ENCODE measurements at places on chromosomes 3 and 15.

DNA sequence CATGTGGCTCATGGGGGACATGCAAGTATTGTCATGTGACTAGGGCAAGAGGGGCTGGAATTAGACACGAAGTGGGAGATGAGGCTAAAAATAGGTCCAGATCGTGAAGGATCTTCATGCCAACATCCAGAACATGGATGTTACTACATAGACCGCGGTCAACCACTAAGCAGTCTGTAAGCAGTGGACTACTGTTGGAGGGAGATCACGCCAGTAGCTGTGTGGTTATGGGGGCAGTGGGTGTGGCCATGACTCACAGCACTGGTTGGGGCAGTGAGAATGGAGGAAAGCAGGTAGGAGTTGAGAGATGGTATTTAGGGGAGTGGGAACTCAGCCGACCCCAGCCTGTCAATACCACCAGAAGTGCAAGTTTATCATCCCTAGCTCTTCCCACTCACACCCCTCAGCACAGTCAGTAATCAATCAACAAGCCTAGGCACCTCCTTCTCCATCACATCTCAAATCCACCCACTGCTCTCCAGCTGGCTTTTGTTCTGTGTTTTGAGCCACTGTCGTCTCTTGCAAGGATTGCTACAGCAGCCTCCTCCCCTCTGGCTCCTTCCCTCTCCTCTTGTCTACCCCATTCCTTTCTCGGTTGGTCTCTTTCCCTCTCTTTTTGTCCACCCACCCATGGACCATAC lies 107.2 kb upstream of the ABHD17C start:
- DNase-seq, result peak; percentile 59

GRCh38 chr15:78979456-78980320 lies 34.8 kb upstream of the CTSH start:
- peak; percentile 80 for DNase-seq

GRCh38 chr3:57060089-57060821 lies at the start of gene SPATA12:
Gene SPATA12 (plus strand): TSS chr3:57060664. CDS start chr3:57073695, 13,031 bp downstream.
- DNase-seq, result peak; percentile 86

- no peak for DNase-seq
These were observed 200.3 kb upstream of the UMPS start for GRCh38 chr3:124529826-124530571.

DNA sequence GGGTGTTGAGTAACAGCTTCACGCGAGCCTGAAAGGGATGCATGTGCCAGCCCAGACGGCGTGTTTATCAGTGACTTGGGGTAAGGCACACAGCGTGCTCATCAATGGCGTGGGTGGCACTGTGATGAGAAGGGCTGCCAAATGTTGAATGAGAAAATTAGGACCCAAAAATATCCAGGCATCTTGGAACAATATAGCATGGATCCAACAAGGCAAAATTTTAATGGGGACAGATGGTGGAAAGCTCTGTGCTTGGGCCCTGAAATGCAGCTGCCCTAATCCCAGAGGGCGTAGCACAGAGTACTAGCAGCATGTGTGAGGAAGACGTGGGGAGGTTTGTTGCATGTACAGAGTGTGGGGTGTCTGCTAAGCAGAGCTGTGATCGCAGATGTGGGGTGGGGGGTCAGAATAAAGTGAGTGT lies 48.9 kb downstream of the SSUH2 start:
- DNase-seq, result no peak

GRCh38 chr3:44105571-44105970 lies 136.1 kb upstream of the TOPAZ1 start:
- no peak for DNase-seq

DNA sequence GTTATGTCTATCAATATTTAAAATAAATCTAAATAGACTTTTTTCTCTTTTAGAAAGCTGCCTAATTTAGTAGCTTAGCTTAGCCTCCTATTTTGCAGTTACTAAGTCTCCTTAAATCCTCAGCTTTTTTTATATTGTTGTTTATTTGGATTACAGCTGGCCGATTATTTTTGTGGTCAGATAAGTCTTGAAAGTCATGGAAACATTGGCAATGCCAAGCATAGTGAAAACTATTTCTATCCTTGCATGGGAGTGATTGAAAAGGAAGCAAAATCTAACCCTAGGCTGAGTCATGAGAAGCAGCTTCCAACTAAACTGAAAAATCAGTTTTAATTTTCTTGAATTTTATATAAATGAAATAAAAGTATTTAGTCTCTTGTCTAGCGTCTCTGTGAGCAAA lies 1063.0 kb upstream of the GBE1 start:
- no peak for DNase-seq

GRCh38 chr15:41957021-41957897 lies 15.1 kb downstream of the EHD4 start:
- DNase-seq, result no peak

DNA sequence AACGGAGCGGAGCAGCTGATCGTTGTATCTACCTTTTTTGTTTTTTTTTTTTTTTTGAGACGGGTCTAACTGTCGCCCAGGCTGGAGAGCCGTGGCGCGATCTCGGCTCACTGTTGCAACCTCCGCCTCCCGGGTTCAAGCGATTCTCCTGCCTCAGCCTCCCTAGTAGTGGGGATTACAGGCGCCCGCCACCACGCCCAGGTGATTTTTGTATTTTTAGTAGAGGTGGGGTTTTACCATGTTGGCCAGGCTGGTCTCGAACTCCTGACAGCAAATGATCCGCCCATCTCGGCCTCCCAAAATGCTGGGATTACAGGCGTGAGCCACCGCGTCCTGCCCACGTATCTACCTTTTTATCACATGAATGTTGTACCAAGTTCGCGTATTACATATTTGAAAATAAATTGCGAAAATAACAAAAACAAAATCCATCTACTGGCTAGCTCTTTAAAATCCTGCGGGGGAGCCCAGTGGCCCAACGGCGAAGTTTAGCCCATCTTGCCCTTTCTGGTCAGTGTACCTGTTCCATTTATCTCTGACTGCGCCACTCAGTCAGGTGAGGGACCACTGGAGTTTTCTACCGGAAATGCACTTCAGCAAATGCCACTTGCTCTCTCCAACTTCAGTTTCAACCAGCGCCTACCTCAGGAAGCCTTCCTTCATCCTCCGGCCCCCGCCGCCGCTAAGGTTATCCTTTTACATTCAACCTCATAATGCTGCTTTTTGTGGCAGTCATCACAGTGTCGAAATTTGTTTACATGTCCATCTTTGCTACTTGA lies 1.2 kb upstream of the EIF3J start:
- no peak for DNase-seq

GRCh38 chr3:138381413-138381901 lies 33.1 kb downstream of the MRAS start:
- peak; percentile 10 for DNase-seq

DNA sequence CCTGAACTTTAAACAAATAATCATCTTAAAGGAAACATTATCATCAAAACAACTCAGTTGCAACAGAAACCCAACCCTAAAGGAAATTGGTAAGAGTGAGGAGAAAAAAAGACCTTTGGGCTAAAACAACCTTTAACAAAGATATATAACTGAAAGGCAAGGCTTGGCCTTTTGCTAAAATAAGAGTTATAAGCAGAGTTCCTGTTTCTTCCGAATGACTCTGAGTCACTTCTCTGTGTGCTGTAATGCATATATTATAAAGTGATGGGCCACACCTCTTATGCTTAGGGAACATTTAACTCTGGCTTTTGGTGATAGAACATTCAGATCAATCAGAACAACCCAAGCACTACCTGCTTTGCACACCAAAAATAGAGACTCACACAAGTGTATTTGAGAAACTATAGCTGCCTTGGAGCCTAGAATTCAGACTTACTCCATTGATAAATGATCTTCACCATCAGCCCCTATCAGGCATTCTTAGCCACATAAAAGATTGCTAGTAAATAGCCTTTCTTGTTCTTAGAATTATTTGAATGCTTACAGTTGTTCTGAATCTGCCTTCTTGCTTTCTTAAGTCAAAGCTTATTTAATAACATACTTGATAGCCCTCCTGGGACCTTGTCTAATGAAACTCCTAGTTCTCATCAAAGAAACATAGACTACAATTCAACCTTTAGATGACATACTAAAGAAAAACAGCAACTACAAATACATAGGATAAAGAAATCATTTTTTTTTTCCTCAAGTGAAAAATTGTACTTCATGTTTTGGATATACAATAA lies 294.2 kb upstream of the SEMA6D start:
- peak; percentile 63 for DNase-seq

- peak; percentile 58 for DNase-seq
These were observed 54.9 kb downstream of the DCUN1D1 start for GRCh38 chr3:182925330-182925943.

DNA sequence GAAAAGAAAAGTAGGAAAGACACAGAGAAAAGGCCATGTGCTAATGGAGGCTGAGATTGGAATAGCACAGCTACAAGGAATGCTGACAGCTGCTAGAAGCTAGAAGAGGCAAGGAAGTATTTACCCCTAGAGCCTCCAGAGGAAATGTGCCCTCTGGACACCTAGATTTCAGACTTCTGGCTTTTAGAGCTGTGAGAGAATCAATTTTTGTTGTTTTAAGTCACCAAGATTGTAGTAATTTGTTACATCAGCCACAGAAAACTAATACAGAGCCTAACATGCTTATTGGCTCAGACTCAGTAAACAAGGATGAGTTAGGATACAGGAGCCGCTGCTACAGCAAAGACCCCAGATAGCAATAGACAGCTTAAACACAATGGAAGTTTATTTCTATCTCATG lies 33.1 kb upstream of the GLCE start:
- peak; percentile 54 for DNase-seq

GRCh38 chr15:39270221-39270855 lies 310.5 kb upstream of the THBS1 start:
- no peak for DNase-seq

All from cardiac fibroblast (primary cell).